Cerebellar nuclear complex (tissue), 1 donor: ENCODE measurements at places on chromosomes 2 and 18.

DNA sequence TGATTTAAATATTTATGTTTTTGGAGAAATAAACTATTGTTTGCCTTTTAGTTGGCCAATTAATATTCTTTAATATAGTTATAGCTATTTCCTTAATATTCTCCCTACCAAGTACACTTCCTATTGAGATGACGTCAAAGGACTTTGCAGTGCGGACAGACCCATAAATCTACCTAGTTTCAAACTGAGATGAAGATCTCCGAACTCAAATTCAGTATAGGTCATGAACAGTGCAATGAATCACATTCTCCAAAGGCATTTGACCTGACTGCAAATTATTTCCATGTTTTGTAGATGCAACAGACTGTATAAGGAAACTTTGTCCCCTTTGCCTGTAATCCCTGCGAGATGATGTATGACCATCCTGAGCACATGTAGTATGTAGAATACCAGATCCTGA lies 342.6 kb upstream of the FIGN start:
- DNase-seq = no peak

GRCh38 chr2:216283038-216283900 lies 89.0 kb downstream of the MARCHF4 start:
- no peak for DNase-seq

GRCh38 chr2:64975232-64975821 lies 13.9 kb upstream of the SLC1A4 start:
- no peak for DNase-seq

DNA sequence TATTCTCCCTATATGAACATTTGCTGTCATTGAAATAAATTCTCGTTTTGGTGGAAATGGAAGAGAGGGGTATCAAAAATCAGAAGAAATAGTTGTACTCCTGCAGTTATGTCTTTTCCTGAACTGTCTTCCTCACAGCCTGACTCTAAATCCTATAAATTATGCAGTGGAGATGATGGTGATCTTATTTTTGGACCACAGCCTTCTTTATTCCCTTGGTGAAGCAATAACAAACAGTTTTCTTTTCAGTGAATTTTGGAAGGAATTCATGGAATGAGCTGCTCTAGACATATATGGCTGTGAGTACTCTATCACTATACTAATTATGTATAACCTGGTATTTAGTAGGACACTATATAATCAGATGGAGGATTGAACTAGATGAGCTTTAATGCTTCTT lies 1.7 kb upstream of the SLC25A12 start:
- no peak for DNase-seq

DNA sequence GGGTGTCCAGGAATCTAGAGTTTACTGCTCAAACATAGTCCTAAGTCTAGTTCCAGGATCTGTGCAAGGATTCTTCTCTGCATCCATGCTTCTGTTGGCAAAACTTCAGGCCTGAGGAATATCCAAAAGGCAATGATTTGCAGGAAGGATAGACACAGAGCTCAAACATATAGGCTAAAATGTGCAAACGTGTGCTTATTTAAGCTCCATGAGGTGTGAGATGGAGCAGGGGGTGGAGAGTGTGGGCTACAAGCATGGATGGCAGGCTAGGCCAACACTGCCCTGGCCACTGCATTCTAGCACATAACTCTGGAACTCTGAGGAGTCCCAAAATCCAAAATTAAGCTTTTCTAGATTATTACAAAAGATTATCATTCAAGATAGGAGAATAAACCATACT lies 301.1 kb downstream of the PAX3 start:
- DNase-seq = no peak

DNA sequence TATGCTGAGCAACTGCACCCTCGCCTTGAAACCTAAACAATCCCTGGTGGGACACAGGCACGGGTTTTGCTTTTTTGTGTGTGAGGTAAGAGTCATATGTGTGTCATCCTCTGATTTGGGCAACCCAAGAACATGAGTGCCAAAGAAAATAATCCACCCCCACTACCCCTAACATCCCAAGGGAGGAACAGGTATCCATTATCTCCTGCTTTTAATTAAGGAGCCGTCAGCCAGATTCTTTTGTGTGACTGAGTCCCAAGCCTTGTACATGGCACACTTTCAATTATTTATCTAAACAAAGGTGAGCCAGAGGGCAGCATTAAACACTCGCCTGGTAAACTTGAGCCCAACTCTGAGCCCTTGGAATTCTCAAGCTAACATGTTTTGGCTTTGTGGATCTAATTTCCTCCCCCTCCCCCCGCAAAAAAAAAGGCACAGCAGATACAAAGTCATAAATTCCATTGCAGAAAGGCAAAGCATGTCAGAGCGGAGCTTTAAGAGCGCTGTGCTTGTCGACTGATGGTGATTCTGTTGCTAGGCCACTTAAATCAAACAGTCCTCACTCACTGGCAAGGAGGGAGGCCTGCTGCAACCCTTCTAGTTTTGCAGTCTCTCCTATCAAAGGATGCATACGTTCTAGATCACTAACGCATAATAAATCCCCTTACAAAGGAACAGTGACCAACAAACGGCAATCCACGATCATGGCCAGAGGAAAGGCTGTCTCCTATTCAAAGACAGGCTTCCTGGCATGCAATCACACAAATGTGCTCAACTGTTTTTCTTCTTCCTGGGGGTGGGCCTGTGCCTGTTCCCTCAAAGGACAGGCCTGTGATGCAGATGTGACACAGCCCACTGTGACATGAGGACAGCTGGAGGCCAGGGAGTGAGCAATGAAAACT lies 143.5 kb upstream of the LMAN1 start:
- DNase-seq = no peak

- DNase-seq = no peak
Measured at GRCh38 chr2:43708178-43708577, 31.9 kb upstream of the C1GALT1C1L start.

DNA sequence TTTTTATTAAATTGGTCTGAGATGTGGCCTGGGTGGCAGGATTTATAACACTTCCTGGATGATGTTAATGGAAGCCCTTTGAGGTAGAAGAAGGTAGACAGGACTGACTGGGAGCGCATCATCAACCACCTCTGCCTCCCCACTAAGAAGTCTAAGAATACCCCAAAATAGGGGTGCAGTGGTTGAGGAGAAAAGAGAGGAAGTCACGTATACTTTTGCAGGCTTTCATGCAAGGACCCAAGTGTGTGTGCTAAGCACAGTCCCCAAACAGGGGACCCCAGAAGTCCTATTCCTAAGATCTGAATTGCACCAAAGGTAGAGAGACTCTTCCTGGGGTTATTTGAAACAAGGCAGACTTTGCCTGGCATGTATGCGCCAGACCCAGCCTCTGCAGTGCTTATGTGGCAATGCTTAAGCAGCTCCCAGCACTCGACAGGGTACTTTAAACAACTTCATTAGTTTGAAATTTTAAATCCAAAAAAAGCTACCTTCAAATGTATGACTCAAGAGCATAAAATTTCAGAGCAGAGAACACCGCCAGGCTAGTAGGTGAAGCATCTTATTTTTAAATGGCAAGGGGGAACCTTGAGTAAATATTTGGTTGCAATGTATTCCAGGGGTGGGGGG lies 35.3 kb downstream of the BCL2 start:
- DNase-seq = no peak

DNA sequence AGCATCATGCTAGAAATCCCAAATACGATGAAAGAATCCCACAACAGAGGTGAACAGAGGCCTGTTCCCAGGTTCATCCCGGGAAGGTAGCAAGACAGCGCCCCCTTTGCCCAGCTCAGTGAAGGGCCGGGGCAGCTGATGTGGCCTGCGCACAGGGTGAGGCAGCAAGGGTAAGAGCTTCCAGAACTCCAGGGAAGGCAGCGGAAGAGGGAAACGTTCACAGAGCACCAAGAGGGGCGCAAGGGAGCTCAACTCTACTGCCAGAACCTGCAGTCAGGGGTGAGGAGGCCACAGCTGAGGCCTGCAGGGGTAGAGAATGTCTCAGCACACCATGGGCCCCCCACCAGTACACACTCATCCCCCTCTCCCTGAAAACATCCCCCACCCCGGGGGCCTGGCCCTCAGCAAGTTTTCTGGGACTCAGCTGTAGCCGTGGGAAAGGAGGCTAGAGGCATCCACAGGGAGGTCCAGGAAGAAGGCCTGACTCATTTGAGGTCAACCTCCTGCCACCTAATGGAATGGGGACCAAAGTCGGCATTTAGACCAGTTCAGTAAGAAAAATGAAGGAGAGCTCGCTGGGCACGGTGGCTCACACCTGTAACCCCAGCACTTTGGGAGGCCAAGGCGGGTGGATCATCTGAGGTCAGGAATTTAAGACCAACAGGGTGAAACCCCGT lies 95.6 kb upstream of the ASAP2 start:
- DNase-seq = no peak

DNA sequence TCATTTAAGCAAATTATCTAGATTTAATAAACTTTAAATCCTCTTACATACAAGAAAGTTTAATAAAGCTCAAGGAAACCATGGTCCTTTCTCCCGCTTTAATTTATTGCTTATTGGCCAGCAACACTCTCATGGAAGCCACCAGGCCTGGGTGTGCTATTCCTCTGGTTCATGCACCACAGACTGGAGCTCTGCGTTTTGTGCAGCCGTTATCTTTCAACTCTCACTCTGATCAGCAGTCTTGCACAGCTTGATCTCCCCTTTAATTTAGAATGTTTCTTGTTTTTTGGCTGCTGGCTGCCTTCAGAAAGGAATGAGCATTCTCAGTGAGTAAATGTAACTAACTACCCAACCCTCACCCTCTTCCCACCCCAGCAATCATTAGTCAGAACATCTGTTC lies 318.7 kb downstream of the MEIS1 start:
- DNase-seq = no peak

GRCh38 chr2:42359965-42360483 lies 993 bp downstream of the COX7A2L start:
- DNase-seq = no peak

GRCh38 chr2:174692256-174692919 lies 71.9 kb downstream of the CHRNA1 start:
- DNase-seq = no peak

GRCh38 chr2:36885605-36886004 lies 80.7 kb downstream of the STRN start:
- no peak for DNase-seq

GRCh38 chr2:152550386-152550785 lies 166.9 kb downstream of the PRPF40A start:
- no peak for DNase-seq

DNA sequence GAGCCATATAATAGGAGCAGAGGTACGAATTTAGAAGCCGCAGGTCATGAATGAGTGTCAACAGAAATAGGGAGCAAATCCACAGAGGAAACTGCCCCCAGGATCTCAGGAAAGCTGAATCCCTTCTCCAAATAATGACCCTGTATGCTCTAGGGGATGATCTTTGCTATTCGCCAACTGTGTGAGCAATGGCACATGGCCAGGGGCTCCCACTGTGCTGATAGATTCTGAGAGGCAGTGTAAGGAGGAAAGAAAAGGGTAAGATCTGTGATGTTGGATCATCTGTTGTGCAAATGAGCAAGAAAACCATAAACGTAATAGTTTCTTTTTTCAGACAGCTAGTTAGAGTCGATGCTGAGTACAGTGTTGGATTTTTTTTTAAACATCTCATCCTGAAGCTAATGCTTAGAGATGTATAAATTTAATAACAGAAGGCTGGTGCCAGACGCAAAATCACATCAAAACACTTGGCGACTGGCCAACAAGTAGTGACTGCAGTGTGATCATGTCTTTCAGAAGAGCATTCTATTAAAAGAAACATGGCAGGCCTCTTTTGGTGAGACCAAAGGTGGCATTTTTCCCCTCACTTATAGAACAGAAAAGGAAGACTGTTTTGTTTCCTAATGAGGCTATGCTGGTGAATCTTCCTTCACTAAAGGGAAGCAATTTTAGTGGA lies 77.4 kb downstream of the ABCA12 start:
- DNase-seq = no peak

DNA sequence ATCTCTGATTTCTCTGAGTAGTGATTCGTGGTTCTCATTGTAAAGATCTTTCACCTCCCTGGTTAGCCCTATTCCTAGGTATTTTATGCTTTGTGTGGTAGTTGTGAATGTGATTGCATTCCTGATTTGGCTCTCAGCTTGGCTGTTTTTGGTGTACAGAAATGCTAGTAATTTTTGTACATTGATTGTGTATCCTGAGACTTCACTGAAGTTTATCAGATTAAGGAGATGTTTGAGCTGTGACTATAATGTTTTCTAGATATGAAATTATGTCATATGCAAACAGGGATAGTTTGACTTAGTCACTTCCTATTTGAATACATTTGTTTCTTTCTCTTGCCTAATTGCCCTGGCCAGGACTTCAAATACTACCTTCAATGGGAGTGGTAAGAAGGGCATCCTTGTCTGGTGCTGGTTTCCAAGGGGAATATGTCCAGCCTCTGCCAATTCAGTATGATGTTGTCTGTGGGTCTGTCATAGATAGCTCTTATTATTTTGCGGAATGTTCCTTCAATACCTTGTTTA lies 251.9 kb upstream of the ZNF804A start:
- no peak for DNase-seq

DNA sequence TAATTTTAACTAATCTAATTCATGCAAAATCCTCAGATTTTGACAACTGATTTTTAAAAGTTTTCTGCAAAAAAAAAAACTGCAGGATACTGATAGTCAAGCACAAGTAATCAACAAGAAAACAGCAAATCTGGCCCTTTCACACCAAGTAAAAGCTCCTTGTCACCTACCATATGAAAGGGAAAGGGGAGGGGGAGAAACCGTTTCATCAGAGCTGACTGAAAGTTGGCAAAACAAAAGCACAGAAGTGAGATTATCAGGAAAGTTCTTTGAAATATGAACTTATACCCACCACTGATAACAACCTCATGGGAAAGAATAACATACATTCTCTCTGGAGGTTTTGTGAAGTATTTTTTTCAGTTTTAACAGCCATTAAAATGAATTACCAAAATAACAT lies 38.7 kb downstream of the ZNF521 start:
- no peak for DNase-seq

- DNase-seq = no peak
Measured at GRCh38 chr2:235768606-235769005, 274.8 kb downstream of the AGAP1 start.

DNA sequence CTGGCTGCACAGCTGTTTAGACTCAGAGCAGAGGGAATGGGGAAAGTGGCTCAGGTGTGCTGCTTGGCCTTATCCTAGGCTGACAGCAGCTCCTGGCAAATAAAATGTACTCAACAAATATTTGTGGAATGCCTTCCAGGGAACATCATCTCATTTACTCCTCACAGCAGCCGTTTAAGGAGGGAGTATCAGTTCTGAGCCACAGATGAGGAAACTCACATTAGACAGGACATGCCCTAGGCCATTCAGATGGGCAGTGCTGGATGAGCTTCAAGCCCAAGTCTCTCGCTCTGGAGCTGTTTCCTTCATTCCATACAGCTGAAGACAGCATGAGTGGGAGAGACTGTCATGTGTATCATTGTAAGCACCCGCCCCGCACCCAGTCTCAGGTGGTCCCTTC lies 129.6 kb upstream of the CNGA3 start:
- DNase-seq = no peak
